ENCODE measurements at places on chromosomes 2 and 18. TPM values are rescaled to one million over a fixed set of nuclear protein-coding genes. Genes with fewer than 3 reads are reported as not detected.

Gene ASTL
- 0.60 TPM for total RNA-seq

DNA sequence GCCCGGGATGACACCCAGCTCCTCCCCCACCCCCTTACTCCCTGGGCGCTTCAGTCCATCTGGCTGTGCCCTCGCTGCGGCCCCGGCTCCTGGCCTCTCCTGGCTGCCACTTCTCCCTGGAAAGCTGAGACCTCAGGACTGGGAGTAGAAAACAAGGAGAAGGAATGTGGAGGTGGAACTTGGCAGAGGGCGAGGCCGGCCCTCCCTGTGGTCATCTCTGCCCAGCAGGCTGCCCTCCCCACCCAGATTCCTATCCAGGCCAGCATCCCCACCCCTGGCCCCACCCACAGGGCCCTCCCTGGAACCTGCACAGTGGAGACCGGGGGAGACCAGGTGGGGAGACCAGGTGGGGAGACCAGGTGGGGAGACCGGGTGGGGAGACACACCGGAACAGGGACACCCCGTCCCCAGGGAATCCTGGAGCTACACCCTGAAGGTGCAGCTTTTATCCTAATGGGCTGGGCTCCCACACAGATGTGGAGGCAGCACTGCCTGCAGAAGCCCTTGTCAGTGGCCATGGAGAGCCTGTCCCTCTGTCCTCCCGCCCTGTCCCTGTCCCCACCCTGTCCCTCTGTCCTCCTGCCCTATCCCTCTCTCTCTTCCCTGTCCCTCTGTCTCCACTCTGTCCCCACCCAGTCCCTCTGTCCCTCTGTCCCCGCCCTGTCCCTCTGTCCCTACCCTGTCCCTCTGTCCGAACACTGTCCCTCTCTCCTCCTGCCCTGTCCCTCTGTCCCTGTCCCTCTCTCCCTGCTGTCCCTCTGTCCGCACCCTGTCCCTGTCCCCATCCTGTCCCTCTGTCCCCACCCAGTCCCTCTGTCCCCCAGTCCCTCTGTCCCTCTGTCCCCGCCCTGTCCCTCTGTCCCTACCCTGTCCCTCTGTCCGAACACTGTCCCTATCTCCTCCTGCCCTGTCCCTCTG lies 157.1 kb downstream of the PXDN start:
- H3K36me3 ChIP-seq = no peaks in the 10 kb centered on the region
- peaks cover 44% of the 10 kb centered on the region for H3K4me1 ChIP-seq
- H3K27me3 ChIP-seq = no peaks in the 10 kb centered on the region

Gene ANKRD62
- total RNA-seq = not detected

Gene MYCN
- total RNA-seq = 69.1 TPM

Gene TSPYL6
- not detected for total RNA-seq

DNA sequence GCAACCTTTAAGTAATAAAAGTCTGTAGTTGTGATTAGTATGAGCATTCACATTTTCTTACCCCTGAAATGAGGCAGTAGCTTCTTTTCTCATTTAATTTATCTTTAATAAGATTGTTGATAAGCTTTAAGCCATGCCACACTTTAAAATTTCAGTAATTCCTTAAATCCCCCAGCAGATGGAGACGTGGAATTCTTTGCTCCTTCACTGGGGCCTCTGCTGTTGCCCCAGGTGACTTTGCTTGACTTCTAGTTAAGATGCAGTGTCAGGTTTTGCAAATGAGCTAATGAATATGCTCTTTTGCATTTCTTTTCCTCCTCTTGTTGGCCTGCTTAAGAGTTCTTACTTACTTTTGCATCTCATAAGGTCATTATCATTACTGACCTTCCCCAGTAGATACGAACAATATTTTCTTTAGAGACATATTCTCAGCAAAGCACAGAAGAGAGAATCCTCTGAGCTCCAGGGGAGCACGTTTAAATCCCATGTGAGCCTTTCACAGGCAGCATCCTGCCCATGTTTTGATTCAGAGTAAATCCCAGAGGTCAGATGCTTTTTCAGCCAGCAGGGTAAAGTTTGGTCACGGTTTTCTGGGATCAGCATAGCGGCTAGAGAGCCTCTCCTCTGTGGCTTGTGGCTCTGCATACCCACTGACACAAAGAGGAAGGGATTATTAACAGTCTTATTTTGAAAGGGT lies 222.9 kb downstream of the PTPRM start:
- no peak for DNase-seq
- peaks cover 9% of the 10 kb centered on the region for H3K4me1 ChIP-seq
- no peaks in the 10 kb centered on the region for H3K36me3 ChIP-seq
- no peak overlapping the region for H3K27ac ChIP-seq
- H3K4me3 ChIP-seq = no peak overlapping the region

DNA sequence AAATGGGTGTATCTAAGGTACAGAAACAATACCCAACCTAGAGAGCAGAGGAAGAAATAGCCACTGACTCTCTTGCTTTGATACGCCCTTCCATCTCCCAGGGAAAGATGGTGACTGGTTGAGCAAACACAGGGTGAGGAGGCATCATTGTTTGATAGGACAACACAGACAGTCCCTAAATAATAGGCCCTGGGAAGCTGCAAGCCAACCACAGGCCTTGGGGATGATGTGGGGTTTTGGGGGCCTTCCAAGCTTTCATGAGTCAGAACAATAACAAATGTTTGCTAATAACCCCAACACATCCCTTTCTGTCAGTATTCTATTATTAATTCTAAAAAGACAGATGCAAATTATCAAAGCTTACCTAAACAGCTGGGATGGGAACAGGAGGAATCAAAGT lies 9.8 kb downstream of the LGALSL start:
- no peak for DNase-seq
- H3K36me3 ChIP-seq = no peaks in the 10 kb centered on the region
- H3K27ac ChIP-seq = no peak overlapping the region
- no peaks in the 10 kb centered on the region for H3K27me3 ChIP-seq

Gene LPIN1
- 34.9 TPM for total RNA-seq

Gene GREB1
- 22.9 TPM for total RNA-seq

Gene TBC1D8
- 12.7 TPM for total RNA-seq

GRCh38 chr2:216679658-216680024 lies 15.7 kb downstream of the IGFBP5 start:
- no peak overlapping the region for H3K4me3 ChIP-seq
- H3K36me3 ChIP-seq = peaks cover 72% of the 10 kb centered on the region
- H3K4me1 ChIP-seq = peaks cover 24% of the 10 kb centered on the region
- DNase-seq = no peak

DNA sequence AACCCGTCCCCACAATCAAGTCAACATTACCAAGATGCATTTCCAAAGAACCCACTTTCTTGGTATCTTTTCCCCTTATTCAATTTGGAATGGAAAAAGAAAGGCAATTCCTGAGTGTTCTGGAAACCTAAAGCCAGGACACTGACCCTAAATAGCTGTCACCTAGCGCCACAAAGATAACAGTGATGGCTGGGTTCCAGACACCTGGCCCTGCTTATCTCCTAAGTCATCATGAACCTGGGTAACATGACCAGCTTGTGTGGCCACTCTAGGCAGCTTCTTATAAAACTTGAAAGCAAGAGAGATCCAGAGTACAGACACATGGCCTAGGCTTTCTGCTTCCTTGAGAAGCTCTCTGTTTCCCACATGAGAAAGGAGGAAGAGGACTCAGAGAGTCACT lies 95.4 kb downstream of the BOD1L2 start:
- no peaks in the 10 kb centered on the region for H3K36me3 ChIP-seq
- peaks cover 27% of the 10 kb centered on the region for H3K27me3 ChIP-seq
- no peaks in the 10 kb centered on the region for H3K4me1 ChIP-seq
- no peak for DNase-seq

DNA sequence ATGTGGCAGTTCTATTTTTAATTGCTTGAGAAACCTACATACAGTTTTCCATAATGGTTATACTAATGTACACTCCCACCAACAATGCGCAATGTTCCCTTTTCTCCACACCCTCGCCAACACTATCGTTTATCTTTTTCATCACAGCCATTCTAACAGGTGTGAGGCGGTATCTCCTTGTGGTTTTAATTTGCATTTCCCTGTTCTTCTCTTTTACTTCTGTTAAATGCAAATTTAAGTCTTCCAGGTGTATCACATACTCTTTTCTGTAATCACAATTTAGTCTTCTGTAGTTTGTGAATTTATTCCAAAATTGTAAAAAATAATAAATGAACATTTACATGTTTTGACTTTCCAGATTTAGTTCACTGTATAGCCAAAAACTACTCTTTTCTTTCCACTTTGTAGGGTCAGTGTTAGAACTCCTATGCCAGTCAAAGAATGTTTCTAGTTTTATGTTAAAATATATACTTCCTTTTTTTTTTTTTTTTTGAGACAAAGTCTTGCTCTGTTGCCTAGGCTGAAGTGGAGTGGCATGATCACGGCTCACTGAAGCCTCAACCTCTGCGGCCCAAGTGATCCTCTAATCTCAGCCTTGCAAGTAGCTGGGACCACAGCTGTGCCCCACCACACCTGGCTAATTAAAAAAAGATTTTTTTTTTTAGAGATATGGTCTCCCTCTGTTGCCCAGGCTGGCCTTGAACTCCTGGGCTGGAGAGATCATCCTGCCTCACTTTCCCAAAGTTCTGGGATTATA lies 15.4 kb upstream of the ACYP2 start:
- no peaks in the 10 kb centered on the region for H3K4me1 ChIP-seq
- no peak overlapping the region for H3K4me3 ChIP-seq
- no peak for DNase-seq
- no peaks in the 10 kb centered on the region for H3K27me3 ChIP-seq
- peaks cover 5% of the 10 kb centered on the region for H3K36me3 ChIP-seq
- no peak overlapping the region for H3K27ac ChIP-seq

DNA sequence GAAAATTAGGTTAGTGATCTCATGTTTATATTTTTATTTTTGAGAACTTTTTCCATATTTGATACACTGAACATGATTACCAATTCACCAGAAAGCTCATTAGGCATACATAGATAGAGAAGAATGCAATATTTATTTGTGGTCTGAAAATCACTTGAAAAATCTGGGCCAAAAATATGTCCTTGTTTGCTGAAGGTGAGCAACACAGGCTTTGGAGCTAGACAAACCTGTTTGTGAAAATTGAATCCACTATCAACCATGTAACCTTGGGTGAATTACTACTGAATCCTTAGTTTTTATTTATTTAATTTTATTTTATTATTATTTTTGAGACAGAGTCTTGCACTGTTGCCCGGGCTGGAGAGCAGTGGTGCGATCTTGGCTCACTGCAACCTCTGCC lies 46.5 kb upstream of the ZSWIM2 start:
- DNase-seq = no peak
- peaks cover 3% of the 10 kb centered on the region for H3K27me3 ChIP-seq
- H3K27ac ChIP-seq = no peak overlapping the region
- H3K36me3 ChIP-seq = no peaks in the 10 kb centered on the region

DNA sequence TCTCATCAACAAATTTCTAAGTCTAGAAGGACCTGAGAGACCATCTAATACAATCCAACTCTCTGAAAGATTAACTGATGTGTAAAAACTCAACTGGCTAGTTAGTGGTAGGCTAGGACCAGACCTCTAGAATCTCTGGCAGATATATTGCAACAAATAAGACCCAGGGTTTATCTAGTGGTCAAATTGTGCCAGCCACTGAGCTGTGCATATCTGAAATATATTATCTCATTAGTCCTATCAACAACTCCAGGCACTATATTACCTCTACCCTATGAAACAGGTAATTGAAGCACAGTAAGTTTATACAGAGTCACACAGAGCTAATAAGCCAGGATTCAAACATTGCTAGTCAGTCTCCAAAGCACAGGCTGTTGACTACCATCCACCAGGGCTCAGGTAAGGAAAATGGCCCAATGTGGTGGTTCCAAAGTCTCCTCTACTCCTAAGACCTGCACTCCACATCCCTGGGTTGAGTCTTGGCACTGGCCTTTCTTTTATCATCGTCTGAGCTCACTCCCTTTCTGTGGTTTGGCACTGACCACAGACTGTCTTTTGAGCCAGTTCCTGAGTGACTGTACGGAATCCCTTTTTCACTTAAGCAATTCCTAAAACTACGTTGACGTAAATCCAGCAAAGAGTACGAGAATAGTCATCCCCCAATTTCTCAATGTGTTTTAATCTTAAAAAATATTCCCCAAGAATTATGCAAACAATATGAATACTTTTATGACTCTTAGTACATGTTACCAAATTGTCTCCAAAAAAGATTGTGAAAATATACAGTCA lies 11.9 kb upstream of the PID1 start:
- no peak for DNase-seq
- no peak overlapping the region for H3K4me3 ChIP-seq
- H3K36me3 ChIP-seq = no peaks in the 10 kb centered on the region
- H3K4me1 ChIP-seq = no peaks in the 10 kb centered on the region
- H3K27me3 ChIP-seq = peaks cover 3% of the 10 kb centered on the region
- no peak overlapping the region for H3K27ac ChIP-seq

GRCh38 chr18:58505181-58505580 lies 123.7 kb downstream of the ALPK2 start:
- H3K4me3 ChIP-seq = no peak overlapping the region
- peaks cover 7% of the 10 kb centered on the region for H3K4me1 ChIP-seq
- DNase-seq = no peak
- peaks cover 5% of the 10 kb centered on the region for H3K27me3 ChIP-seq
- peaks cover 2% of the 10 kb centered on the region for H3K36me3 ChIP-seq

DNA sequence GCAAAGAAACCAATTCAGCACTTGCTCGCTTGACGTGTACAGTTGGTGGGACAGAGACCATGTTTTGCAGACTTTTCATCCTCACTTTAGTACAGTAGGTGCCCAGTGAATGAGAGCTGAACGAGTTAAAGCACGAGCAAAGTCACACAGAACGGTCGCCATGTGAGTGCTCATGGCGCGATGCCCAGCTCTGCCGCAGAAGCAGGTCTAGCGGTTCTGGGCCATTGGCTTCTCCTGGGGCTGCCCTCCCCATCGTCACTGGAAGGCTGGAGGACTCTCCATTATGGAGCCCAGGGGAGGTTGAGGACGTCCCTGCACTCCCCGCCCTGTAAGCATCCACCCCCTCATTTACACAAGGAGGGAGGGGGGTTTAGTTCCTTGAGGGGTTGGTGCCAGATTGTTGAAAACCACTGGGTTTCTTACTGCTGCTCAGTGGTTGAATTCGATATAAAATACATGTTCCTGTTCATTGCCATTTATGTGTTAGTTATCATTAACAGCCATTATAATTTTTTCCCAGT lies 24.9 kb downstream of the PTGR3 start:
- peaks cover 5% of the 10 kb centered on the region for H3K36me3 ChIP-seq
- no peaks in the 10 kb centered on the region for H3K4me1 ChIP-seq
- H3K27ac ChIP-seq = no peak overlapping the region
- no peak overlapping the region for H3K4me3 ChIP-seq

DNA sequence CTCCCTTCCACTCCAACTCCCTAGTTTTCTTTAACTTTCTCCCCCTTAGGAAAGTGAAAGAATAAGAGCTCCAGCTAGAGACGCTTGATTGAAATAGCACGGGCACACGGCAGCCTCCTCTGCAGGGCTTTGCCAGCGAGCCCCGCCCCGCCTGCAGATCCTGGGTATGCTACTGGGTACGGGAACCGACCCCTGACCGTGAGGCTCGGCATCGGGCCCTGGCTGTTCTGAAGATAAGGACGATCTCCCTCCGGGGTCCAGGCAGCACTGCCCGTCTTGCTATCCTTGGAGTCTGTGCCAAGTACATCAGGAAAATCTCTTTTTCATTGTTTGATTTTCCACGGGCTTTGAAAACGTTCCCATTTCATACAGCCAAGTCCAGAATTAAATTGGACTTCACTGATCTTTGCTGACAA lies 284.5 kb downstream of the MTX2 start:
- peaks cover 19% of the 10 kb centered on the region for H3K4me1 ChIP-seq
- peaks cover 46% of the 10 kb centered on the region for H3K27me3 ChIP-seq
- H3K4me3 ChIP-seq = peak overlapping the region; percentile 60
- no peak for DNase-seq
- no peaks in the 10 kb centered on the region for H3K36me3 ChIP-seq
